ENCODE measurements at places on chromosomes 4 and X. TPM values are rescaled to one million over a fixed set of nuclear protein-coding genes. Genes with fewer than 3 reads are reported as not detected.

DNA sequence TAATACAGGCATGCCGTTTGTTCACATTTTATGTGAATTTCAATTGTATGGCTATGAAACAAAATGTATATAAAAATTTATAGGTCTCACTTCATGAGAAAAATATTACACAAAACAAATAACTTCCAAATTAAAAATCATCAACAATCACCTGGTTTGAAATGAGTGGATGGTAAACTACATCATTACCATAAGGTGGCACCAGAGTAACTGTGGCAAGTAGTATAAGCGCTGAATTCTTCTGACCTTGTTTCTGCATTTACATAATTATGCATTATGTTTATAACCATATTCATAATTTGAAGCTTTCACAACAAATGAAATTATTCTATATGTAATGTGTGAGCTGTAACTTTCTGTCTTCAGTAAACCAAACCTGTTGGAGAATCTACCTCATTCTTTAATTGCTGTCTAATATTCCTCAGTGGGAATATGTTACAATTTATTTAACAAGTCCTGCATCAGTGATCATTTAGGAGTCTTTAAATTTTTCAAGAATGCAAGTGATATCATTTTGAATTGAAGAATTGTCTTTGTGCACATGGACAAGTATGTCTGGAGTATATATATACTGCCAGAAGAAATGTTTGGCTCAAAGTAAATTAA, 55.2 kb downstream of the MMRN1 start:
- DNase-seq = no peak
- no peaks in the 10 kb centered on the region for H3K36me3 ChIP-seq
- H3K27me3 ChIP-seq = no peaks in the 10 kb centered on the region
- H3K4me1 ChIP-seq = no peaks in the 10 kb centered on the region

- H3K4me1 ChIP-seq = peaks cover 74% of the 10 kb centered on the region
- no peak for DNase-seq
- H3K27ac ChIP-seq = peak overlapping the region; percentile 97
- H3K27me3 ChIP-seq = no peaks in the 10 kb centered on the region
- H3K4me3 ChIP-seq = peak overlapping the region; percentile 56
These were observed 41.0 kb upstream of the PDLIM5 start for GRCh38 chr4:94410678-94411206.

EPGN gene
- total RNA-seq = 1.2 TPM

COMMD8 gene
- total RNA-seq = 30.8 TPM

- H3K36me3 ChIP-seq = no peaks in the 10 kb centered on the region
- H3K27me3 ChIP-seq = no peaks in the 10 kb centered on the region
- no peak for DNase-seq
- no peaks in the 10 kb centered on the region for H3K4me1 ChIP-seq
- no peak overlapping the region for H3K4me3 ChIP-seq
These were observed 133.1 kb downstream of the AKAP4 start for GRCh38 chrX:50067435-50068284.

GRCh38 chrX:97867266-97867665, 983.6 kb downstream of the RPA4 start:
- no peaks in the 10 kb centered on the region for H3K27me3 ChIP-seq
- no peaks in the 10 kb centered on the region for H3K4me1 ChIP-seq
- DNase-seq = no peak
- no peaks in the 10 kb centered on the region for H3K36me3 ChIP-seq

DNA sequence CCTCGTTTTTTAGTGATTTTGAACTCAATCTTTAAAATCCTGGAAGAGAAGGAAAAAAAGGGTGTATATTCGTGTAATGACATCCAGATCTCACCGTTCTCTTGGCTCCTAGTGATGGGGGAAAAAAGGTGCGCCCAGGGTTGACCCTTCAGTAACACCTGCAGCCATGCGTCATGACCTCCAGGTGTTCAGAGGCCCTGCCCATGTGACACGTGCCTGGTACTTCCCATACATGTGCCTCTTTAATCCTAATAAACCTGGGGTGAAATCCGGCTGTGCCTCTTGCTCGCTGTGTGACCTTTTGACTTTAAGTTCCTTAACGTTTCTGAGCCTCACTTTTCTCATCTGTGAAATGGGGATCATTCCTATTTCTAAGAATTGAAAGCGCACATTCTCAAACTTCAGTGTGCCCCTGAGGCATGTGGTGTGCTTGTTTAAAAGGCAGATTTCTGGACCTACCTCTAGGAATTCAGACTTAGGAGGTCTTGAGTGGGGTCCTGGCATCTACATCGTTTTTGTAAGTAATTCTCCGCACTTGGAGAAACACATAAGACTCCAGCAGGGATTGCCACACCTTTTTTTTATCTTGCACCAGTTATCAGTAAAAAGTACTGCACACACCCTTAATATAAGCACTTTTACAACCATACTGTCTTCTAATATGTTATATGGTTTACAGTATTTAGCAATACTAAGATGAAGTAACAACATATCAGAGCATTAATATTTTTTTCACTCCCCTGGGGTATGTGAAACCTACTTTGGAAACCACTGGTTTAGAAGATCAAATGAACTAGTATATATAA, 90.1 kb downstream of the RELL1 start:
- no peak overlapping the region for H3K4me3 ChIP-seq
- peaks cover 3% of the 10 kb centered on the region for H3K4me1 ChIP-seq
- H3K36me3 ChIP-seq = no peaks in the 10 kb centered on the region

MAPK10 gene
- 12.1 TPM for total RNA-seq

- no peaks in the 10 kb centered on the region for H3K27me3 ChIP-seq
- no peaks in the 10 kb centered on the region for H3K36me3 ChIP-seq
- H3K27ac ChIP-seq = no peak overlapping the region
- H3K4me3 ChIP-seq = no peak overlapping the region
- H3K4me1 ChIP-seq = peaks cover 14% of the 10 kb centered on the region
These were observed 100.7 kb upstream of the MAMLD1 start for GRCh38 chrX:150262456-150262855.

DNA sequence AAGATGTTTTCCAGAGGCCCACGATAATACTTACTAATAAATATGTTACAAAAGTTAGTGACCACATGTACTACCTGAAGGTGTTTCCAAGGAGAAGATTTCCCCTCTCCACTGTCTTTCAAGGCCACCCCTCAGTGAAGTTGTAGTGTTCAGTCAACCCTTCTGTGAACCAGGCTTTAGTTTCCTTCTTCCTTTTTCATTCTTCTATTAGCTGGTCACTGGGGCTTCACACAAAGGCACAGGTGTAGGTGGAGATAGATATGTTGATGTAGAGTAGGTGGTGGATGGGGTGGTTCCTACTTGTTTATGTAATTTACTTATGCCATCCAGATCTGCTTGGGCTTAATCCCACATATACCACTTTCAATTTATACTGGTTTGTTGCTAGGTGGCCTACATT, 43.3 kb upstream of the ADAM29 start:
- H3K27me3 ChIP-seq = no peaks in the 10 kb centered on the region
- no peak overlapping the region for H3K27ac ChIP-seq
- no peaks in the 10 kb centered on the region for H3K4me1 ChIP-seq
- no peak overlapping the region for H3K4me3 ChIP-seq
- peak; percentile 65 for DNase-seq

Data from osteoblast (primary cell).